ENCODE measurements at places on chromosomes 16 and 17. TPM values are rescaled to one million over a fixed set of nuclear protein-coding genes. Genes with fewer than 3 reads are reported as not detected.

- no peak within 1 kb of the TSS for H3K27ac ChIP-seq
- H3K27me3 ChIP-seq = peaks cover 2% of the 10 kb centered on the region
- H3K4me3 ChIP-seq = no peak within 1 kb of the TSS
- H3K4me1 ChIP-seq = no peaks in the 10 kb centered on the region
Observed at GRCh38 chr16:1096169-1097082, at the start of gene C1QTNF8. Gene C1QTNF8, minus strand, starts transcription at chr16:1096244. Its CDS starts 1,322 bp downstream, at chr16:1094922.

DNA sequence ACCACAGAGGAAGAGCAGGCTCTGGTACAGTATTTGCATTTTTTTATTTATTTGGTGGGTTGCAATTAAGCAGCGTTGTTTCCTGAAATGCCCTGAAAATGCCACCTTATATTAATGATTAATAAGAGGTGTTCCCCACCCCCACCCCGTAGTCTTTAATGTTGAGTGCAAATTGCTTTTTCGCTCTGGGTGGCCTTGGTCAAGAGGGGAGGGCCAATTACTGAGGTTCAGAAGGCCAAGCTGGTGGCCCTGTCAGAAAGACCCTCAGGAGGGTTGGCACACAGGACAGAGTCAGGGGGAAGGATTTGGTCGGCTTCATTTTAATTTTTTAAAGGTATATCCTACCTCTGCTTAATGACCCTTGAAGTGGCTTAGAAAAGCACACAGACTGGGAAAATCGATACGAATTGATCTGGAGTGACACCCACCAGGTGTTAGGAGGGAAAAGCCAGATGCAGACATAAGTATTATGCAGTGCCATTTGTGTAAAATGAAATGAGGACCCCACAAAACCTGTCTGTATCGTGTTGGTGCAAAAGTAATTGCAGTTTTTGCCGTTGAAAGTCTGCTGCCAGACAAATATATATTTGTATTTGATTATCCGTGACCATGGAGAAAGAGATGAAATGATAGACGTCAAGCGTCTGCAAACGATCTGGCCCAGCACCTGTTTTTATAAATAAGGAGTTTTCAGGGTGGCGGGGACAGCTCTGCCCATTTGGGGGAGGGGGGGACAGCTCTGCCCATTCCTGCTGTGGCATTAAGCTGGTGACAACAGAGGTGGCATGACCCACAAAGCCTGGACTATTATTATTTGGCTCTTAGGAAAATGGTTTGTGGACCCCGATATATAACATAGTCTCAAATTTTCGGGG, 143.8 kb upstream of the PLCG2 start:
- H3K4me3 ChIP-seq = no peak overlapping the region

DNA sequence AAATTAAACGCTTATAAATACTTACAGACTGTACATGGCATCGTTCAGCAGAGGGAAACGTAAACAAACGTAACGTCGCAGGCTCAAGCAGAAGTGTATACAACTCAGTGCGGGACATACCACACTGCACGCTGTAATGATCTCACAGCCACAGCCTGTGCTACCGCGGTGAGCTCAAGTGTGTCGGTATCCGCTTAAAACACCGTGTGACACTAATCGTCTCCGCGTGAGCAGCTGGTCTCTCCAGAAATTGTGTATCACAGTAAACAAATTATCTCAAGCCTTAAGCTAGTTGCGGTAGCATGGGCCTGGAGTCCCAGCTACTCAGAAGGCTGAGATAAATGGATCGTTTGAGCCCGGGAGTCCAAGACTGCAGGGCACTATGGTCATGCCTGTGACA, 115.3 kb downstream of the ANKRD11 start:
- H3K27ac ChIP-seq = no peak overlapping the region
- H3K36me3 ChIP-seq = peaks cover 24% of the 10 kb centered on the region
- H3K4me1 ChIP-seq = peaks cover 80% of the 10 kb centered on the region
- no peak overlapping the region for H3K4me3 ChIP-seq

GRCh38 chr16:6246266-6246665, 1086.4 kb upstream of the RBFOX1 start:
- no peak overlapping the region for H3K27ac ChIP-seq
- no peak overlapping the region for H3K4me3 ChIP-seq
- no peaks in the 10 kb centered on the region for H3K4me1 ChIP-seq
- H3K27me3 ChIP-seq = no peaks in the 10 kb centered on the region

GRCh38 chr16:3536271-3536731, 35.5 kb downstream of the CLUAP1 start:
- no peak overlapping the region for H3K27ac ChIP-seq
- H3K4me3 ChIP-seq = no peak overlapping the region
- DNase-seq = no peak
- peaks cover 17% of the 10 kb centered on the region for H3K36me3 ChIP-seq

DNA sequence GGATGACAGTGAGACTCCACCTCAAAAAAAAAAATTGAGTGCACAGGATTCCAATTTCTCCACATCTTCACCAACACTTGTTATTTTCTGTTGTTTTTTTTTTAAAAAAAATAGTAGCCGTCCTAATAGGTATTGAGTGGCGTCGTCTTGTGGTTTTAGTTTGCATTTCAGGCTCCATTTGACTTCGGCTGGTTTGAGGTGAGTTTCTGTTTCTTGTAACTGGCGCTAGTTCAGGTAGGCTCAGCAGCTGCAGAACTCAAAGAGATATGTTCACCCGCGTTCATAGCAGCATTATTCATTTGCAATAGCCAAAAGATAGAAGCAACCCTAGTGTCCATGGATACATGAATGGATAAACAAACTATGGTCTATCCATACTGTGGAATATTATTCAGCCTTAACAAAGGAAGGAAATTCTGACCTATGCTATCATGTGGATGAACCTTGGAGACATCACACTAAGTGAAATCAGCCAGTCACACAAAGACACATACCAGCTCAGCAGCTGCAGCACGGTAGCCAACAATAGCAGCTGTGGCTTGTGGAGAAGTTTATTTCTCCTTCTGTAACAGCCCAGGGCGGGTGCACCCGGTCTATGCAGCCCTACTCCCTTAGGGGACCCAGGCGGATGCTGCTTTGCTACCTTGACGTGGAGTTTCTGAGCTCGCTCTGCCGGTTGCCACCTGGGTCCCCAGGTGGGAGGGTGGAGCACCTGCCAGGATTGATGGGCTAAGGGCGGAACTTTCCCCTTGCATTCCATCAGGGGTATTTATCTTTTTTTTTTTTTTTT, 44.9 kb downstream of the TMEM235 start:
- peak overlapping the region; percentile 9 for H3K4me3 ChIP-seq
- H3K4me1 ChIP-seq = peaks cover 45% of the 10 kb centered on the region
- H3K27ac ChIP-seq = peak overlapping the region; percentile 54
- H3K27me3 ChIP-seq = no peaks in the 10 kb centered on the region
- DNase-seq = peak; percentile 39

DNA sequence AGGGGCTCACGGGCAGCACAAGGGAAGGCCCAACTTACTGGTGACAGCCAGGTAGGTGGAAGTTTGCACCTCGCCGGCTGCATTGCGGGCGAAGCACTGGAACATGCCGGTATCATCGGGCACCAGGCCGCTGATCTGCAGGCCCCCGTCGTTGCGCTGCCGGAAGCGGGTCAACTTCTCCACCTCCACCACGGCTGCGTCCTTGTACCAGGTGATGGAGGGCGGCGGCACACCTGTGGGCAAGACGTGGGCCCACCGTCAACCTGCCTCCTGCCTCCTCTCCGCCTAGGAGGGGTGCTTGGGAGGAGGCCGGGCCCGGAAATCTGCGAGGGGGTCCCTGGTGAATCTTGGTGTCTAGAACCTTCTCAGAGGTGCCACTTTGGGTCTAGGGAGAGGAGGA, 123.6 kb upstream of the CDC42EP4 start:
- H3K27ac ChIP-seq = no peak overlapping the region
- no peaks in the 10 kb centered on the region for H3K36me3 ChIP-seq
- no peaks in the 10 kb centered on the region for H3K27me3 ChIP-seq
- no peak for DNase-seq

Gene AXIN2
- total RNA-seq = 2.3 TPM

GRCh38 chr16:3774156-3774767, 56.9 kb upstream of the TRAP1 start:
- H3K27ac ChIP-seq = no peak overlapping the region
- DNase-seq = no peak
- H3K27me3 ChIP-seq = no peaks in the 10 kb centered on the region
